CD8-positive, alpha-beta memory T cell (primary cell): ENCODE measurements at places on chromosomes 11 and 22.

DNA sequence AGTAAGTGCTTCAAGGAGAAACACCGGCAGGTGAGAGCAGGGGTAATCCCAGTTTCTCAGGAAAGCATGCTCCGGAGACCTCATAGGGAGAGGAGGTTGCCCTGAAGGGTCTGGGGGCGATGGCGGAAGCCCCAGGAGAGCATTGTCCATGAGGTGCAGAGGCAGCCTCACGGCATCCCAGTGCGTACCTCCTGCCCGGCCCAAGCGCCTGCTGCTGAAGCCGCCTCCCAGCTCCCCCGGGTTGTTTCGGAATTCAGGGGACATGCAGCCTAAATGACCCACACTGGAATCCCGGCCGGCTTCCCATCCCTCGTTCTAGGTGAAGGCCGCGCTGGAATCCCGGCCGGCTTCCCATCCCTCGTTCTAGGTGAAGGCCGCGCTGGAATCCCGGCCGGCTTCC is 2.7 kb downstream of the ZBED4 start:
- no peak for DNase-seq

- DNase-seq, result no peak
These were observed 84.6 kb downstream of the ETS1 start for GRCh38 chr11:128502726-128503125.

DNA sequence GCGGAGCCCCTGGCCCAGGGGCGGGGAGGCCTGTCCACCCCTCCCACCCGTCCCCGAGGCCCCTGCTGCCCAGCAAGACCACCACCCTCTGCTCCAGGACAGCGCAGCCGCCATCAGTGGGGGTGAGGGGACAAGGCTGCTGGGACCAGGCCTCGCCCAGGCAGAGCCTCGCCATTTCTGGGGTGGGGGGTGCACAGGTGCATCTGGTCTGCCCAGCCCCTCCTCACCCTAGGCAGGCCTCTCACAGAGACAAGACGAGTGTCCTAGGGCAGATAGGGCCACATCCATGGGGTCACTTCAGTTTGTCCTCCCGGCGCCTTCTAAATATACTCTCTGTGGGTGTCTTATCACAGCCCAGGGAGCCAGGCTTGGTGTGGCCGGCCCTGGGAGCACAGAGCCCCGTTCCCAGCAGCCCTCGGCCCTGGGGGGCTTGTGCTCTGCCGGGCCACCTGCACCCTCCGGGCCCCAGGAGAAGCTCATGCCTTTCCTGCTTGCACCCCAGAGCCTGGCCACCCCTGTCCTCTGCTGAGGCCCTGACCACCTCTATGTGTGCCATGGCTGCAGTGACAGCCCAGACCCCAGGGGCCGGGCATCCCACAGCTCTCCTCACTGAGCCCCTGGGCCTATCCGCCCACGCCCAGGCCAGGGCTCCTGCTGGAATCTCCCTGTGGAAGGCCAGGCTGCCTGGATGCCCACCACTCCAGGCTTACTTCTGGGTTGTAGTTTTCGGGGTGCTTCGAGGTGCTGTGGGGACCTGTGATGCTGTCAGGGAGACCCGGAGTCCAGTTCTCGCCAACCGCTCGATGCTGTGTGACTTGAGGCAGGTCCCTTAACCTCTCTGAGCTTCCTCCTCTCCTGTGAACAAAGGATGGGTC is 70.8 kb downstream of the KCNQ1 start:
- no peak for DNase-seq

DNA sequence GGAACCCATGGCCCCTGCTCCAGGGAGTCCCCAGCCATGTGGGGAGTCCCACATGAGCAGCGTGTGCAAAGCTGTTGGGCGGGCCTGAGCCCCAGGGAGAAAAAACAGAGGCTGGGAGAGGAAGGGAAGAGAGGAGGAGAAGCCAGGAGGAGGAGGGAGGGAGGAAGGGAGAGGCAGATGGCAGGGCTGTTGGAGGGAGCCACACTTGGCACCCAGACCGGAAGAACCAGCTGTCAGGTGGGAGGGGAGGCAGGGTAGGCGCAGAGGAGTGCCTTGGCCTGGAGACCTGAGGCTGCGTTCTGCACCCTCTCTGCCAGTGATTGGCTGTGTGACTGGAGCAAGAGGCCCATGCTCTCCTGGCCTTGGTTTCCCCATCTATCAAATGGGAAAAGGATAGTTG is 6.7 kb downstream of the SYNGR1 start:
- no peak for DNase-seq
